ENCODE measurements at places on chromosomes 11 and 22.

- no peak for DNase-seq
These were observed 1.0 kb downstream of the TMEM151A start for GRCh38 chr11:66292543-66293332.

DNA sequence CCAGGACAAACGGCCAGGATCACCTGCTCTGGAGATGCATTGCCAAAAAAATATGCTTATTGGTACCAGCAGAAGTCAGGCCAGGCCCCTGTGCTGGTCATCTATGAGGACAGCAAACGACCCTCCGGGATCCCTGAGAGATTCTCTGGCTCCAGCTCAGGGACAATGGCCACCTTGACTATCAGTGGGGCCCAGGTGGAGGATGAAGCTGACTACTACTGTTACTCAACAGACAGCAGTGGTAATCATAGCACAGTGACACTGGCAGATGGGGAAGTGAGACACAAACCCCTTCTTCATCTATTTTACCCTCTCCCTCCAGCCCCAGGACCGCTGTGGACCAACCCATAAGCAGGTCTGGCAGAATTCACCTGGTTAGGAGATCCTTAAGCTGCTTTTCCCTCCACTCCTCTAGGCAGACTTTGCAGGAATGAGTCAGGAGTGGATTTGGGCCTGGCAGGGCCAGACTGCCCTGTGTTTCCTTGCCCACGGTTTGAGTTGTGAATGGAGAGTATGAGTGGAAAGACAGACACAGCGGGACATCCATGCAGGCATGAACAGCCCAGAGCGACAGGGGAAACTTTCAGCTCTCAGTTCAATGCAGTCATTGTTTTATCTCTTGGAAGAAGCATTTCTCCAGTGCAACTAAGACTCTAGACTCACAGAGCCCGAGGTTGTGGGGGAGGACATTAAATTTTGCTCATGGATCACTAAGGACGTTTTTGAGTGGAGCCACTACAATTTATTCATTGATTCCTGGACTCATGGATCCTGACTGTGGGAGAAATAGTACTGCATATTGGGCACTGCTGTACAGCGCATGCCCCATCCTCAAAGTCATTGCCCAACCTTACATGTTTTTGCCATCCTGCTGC, 75.3 kb upstream of the IGLL5 start:
- no peak for DNase-seq

GRCh38 chr11:31150011-31150410, 219.5 kb downstream of the DCDC1 start:
- no peak for DNase-seq

GRCh38 chr11:30046578-30046945, 29.7 kb upstream of the KCNA4 start:
- DNase-seq, result no peak

- DNase-seq, result peak; percentile 78
These were observed 29.4 kb downstream of the GUCD1 start for GRCh38 chr22:24525416-24526037.

DNA sequence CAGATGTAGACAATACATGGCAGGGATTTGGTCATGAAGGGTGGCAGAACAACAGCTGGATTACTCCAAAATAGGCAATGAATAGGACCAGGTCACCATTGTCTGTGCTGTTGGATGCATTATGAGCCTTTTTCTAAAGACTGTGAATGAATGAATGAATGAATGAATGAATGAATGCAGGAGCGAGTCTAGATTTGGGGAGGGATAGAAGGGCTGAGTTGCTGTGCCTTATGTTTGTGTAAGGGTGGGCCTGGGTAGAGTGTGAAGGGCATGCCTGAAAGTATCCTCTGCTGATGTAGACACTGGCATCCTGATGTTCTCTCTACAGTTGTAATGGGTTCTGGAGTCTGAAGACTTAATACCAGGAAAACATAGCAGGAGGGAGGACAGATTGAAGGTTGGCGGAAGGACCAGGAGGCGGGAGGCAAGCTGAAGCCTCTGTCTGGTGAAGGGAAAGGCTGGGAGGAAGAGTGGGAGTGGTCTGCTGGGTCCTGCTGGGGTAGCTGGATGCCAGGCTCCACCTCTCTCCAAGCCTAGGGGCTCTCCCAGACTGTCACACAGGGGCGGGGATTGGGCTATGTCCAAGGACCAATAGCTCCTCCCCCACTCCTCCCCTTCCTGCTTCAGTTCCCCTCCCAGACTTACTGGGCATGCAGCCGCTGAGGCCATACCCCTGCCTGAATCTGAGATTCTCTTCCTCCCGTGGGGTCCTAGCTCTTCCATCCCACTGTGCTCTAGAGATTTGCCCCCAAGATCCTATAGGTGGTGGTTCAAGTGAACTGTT, 4.8 kb downstream of the TRIM3 start:
- DNase-seq, result peak; percentile 90

- no peak for DNase-seq
These were observed 1.4 kb downstream of the RNF185 start for GRCh38 chr22:31161386-31161785.

- no peak for DNase-seq
These were observed 365.5 kb downstream of the MIAT start for GRCh38 chr22:27022896-27023361.

DNA sequence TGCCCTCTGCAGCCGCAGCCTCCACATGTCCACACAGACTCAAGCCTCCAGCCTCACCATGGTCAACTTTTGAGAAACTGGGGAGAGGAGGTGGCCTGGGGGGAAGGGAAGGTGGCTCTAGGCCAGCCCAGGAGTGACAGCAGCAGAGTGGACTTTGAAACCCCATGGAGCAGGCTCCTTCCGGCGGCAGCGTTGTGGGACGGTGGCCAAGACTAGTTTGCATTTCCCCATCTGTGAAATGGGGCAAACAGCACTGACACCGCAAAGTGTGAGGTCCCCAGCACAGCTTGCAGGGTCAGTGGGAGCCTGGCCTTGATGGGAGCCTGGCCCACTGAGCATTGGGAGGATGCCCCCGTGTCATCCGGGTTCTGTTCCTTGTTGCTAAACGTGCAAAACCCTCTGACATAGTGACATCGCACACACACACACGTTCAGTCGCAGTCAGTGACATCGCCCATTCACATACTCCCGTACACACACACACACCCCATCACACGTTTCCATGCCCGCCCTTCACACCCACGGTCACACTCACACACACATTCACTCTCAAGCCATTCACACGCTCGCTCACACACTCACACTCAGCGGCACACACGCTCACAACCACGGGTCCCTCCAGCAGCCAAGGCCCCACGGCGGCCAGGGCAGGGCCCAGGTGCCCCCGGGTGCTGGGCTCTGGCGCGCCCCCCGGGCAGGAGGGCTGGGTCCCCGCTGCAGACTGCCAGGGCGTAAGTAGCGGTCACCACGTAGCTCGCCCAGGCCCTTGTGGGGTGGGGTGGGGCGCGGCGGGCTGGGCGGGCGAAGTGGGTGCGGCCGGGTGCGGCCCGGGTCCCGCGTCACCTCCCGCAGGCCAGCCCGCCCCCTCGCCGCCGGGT, 585 bp downstream of the CYB5R3 start:
- no peak for DNase-seq

- DNase-seq, result peak; percentile 95
These were observed 32.1 kb upstream of the PRODH start for GRCh38 chr22:18968011-18968749.

- DNase-seq, result no peak
These were observed 159.9 kb upstream of the PDGFD start for GRCh38 chr11:104323841-104324240.

GRCh38 chr22:33570110-33570509, 350.2 kb downstream of the LARGE1 start:
- DNase-seq, result no peak

DNA sequence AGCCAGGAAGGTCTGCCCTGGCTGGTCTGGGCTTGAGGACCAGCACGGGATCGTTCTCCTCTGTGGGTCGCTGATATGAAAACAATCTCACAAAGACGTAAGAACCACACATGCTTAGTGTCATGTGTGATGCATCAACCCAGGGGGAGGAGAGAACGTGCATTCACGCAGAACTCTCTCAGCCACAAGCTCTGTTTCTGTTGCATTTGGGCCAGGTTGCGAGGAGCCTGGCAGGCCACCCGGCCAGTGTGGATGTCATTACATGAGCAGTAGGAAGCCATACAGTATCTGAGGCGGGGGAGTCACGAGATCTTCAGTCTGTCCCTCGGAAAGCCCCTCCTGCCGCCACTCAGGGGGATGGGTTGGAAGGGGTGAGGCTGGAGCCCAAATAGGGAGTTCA, 53.1 kb upstream of the KCNQ1OT1 start:
- no peak for DNase-seq

DNA sequence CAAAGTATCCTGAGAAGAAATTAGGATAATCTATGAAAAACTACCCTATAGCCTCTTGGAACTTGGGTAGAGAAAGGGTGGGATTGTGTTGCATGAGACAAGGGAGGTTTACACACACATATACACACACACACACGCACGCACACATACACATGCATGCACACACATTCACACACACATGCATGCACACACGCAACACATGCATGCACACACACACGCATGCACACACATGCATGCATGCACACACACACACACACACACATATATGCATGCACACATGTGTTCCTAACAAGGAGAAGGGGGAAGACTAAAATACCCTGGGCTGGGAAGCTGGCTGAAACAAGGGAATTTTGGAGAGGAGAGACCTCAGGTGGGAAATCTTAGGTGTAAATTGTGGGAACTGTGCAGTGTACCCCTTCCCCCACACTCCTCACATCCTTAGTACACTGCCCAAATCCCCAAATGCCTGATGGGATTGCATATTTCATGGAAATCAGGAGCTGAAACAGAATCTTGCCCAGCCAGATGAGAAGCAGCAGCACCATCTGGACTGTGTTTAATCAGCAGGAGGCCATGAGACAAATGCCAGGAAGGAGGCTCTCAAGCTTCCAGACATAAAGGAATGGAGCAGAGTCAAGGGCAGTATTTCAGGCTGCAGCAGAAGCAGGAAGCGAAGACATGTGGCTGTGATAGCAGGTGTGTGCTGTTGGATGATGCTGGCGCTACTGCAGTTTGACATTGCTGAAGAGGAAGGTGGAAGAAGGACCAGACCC, 14.6 kb upstream of the POLD3 start:
- no peak for DNase-seq

DNA sequence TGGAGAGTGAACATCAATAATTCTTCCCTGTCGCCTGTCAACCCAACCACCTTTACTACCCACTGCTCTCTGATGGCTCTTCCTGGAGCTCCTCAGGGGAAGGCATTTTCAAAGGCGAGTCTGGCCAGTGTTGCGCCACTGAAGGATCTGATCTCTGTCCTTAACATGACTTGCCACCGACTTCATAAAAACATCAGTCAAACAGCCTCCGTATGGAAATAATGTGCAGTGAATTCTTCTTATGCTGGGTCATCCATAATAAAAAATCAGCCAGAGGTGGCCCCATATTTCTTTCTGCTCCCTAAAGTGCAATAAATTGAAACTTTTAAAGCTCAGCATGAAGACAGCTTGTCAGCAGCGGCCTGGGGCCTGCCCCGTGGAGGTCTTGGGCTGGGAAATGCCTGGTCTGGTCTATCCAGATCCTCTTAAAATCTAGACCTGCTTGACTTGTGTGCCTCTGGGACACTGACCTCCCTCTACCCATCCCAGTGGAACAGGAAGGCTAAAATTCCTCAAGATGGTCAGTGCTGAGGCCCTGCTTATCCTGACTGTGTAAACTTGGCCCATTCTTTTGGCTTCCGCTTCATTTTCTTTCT, 199.5 kb downstream of the MYO18B start:
- DNase-seq, result no peak

DNA sequence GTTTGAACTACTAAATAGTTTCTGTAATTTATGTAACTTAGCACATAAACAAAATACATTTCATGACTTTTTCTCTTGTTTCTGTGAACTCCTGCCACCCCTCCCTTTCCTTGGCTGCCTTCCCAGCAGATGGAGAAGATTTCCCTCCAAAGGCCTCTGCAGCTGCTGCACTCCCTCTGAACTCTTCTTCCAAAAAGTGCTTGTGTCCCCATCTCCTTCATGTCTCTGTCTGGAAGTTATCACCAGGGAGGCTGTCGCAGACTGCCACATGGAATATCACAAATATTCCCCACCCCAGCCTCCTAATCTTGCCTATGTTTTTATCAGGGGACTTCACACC, 1068.3 kb downstream of the OPCML start:
- DNase-seq, result no peak

All from nephron progenitor cell (in vitro differentiated cells).